NCI-H748 treated with DMSO at 0.1 percent for 48 hours (cell line): ENCODE measurements at places on chromosomes 11 and 22.

GRCh38 chr11:86159581-86159891, 85.0 kb upstream of the EED start:
- no peak for DNase-seq

- DNase-seq, result no peak
Observed at GRCh38 chr11:113960702-113961330, 14.1 kb upstream of the HTR3A start.

- peak; percentile 14 for DNase-seq
Observed at GRCh38 chr22:35150183-35151107, 84.5 kb downstream of the ISX start.

GRCh38 chr22:44130076-44130711, 50.5 kb upstream of the PARVG start:
- peak; percentile 37 for DNase-seq

GRCh38 chr11:99739464-99740089, 718.8 kb downstream of the CNTN5 start:
- peak; percentile 6 for DNase-seq

GRCh38 chr22:23288301-23289129, 108.2 kb downstream of the BCR start:
- DNase-seq, result no peak

DNA sequence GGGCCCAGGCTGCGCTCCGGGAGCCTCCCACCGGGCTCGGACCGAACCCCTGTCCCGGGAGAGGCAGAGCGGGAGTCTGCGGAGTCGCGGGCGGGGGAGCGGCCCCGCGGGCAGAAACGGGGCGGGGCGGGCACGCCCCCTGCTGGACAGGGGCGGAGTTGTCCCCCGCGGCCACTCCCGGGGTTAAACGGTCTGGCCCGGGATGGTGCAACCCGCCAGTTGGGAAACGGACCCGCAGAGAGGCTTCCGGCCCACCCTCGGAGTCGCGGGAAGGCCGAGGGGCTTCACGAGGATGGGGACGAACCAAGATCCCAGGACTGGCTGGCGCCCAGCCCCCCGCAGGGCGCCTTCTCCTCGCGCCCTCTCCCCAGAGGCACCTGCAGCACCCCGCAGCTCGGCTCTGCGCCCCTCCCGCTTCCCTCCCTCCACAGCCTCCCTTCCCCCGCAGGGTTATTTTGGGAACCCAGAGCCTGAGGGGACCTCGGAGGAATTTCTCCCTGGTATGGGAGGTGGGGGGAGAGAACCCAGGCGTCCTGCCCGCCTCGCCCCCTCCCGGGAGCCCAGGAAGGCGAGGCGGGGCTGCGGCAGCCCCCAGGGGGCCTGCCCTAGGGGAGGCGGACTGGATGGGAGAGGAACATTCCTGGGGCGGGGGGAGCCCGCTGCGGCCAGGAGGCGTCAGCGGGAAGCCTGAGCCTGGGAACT, 902 bp downstream of the RASGRP2 start:
- DNase-seq, result no peak

- no peak for DNase-seq
Observed at GRCh38 chr22:21755851-21756284, 20.3 kb upstream of the YPEL1 start.

DNA sequence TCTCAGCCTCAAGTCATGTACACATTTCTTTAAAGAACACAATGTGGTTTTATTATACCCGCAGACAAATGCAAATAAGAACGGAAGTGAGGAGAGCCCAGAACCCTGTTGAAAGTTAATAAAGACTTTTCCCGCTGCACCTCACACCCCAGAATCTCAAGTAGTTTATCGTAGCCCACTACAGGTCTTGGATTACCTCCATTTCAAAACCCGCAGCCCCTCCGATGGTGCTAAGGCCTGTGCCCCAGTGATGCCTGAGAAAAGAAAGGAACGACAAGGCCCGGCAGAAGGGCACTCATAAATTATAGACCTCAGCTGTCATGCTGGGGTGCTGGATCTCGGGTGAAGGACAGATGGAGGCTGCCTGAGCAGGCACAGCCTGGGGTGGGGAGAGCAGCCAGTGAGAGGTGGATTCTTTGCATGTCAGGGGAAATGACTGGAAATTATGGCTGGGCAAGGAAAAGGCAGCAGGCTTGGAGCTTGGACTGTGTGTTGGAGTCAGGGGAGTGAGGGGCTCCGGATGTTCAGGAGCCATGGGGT, 354.1 kb downstream of the NTM start:
- DNase-seq, result no peak

DNA sequence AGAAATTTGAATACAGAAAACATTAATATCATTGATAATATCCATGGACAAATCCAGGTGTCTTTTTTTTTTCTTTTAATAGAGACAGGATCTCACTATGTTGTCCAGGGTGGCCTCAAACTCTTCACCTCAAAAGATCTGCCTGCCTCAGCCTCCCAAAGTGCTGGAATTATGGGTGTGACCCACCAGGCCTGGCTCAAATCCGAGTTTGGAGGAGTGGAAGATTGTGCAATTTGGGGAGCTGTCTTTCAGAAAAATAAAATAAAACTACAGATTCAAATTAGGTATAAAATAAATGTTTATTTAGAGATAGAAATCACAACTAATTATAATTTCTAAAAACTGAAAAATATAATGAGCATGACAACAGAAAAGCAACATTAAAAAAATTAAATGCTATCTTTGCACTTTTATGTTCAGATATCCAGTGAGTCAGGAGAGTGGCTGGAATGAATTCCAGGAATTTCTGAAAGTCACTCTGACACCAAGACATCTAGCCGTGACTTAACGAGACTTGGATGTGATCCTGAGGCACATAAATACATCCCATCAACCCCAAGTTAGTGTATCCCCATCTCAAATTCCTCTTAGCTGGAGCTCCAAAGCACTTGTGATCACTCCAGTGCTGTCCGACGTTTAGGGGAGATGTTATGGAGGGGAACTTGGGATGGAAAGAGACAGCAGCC, 128.6 kb upstream of the THY1 start:
- DNase-seq, result no peak

- DNase-seq, result no peak
Observed at GRCh38 chr11:2484576-2485125, 39.8 kb downstream of the KCNQ1 start.
